Activated CD4-positive, alpha-beta T cell treated with anti-CD3 and anti-CD28 coated beads, Interleukin-2, amount 50 U/mL, for 1 hour (primary cell): ENCODE measurements at places on chromosomes 13 and 19.
A peak's percentile ranks its signal among the peaks of the same experiment; 100 is the strongest.

DNA sequence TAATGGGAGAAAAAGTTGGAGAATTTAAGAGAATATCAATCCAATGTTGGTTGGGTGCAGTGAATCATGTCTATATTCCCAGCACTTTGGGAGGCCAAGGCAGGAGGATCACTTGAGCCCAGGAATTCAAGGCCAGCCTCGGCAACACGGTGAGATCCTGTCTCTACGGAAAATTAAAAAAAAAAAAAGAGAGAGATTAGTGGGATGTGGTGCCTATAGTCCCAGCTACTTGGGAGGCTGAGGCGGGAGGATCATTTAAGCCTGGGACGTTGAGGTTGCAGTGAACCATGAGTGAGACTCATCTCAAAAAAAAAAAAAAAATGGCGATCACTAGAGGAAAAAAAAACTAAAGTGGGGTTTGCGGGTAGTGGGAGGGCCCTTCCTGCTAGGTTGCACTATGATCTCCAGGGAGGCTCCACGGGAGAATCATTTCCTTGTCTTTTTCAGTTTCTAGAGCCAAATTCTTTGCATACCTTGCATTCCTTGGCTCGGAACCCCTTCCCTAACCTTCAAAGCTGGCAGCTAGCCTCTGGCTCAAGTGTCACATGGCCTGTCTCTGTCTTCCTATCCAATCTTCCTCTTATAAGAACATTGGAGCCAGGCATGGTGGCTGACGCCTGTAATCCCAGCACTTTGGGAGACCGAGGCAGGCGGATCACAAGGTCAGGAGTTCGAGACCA lies 5.8 kb upstream of the ERCC2 start:
- DNase-seq, result no peak

DNA sequence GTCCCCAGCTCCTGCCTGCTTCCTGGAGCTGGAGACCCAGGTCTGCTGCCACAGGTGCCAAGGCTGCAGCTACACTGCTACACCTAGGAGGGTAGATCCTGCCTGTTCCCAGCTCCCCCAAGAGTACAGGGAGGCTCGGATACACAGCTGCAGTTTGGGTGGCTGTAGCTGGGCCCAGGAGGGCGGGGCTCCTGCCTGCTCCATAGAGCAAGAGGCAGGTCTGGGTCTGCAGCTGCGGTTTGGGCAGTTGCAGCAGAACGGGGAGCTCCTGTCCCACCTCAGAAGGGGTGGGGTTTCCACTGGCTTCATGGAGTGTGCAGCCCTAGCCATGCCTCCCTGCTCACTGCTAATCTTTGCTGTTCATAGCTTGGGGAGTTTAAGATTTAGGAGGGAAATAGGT lies 199.0 kb downstream of the NUFIP1 start:
- no peak for DNase-seq

- no peak for DNase-seq
Measured at GRCh38 chr19:40381321-40381720, 8.7 kb downstream of the HIPK4 start.

GRCh38 chr19:15254547-15254946 lies 22.3 kb upstream of the EPHX3 start:
- DNase-seq, result no peak

GRCh38 chr13:103517768-103518102 lies 451.5 kb upstream of the SLC10A2 start:
- DNase-seq, result no peak

DNA sequence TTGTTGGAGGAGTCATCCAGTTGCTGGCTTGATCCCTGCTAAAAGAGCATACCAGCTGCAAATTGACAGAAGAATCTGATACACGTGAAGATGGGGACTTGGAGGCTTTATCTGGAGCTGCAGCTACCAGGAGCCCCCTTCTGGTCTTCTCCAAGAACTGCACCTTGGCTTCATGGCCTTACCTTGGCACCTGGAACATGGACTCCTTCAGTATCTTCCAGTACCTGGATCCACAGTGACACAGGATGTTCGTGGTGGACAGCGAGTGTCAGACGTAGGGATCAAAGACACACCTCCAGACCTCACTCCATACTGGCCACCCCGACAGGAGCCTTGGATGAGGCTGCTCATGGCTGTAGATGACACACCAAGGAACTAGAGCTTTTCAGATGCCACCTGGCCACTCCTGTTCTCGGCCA lies 9.9 kb upstream of the ACSBG2 start:
- peak; percentile 58 for DNase-seq
